ENCODE measurements at places on chromosomes 4 and X.

GRCh38 chr4:168694667-168695066, 197.8 kb downstream of the PALLD start:
- DNase-seq, result no peak

- no peak for DNase-seq
Observed at GRCh38 chr4:47372561-47372960, 90.9 kb downstream of the COMMD8 start.

- no peak for DNase-seq
Observed at GRCh38 chrX:54695816-54696487, 102.1 kb downstream of the ITIH6 start.

DNA sequence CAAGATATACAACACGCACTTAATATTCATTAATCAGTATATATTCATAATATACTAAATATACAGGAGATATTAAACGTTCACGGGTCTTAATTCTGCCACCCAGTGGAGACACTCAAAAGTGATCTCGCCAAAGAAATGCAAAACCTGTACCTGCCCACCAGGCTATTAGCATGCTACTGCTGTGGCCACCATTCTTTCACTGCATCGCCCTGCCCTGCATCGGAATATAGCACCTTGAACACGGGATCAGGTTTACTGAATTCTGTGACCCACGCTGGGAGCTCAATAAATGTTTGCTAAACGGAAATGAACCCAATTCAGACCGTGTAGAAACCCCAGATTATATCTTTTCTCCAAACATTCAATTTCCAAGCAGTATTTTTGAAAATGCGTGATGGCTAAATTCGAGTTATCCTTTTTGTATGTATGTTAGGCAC, 840 bp upstream of the CLCN3 start:
- peak; percentile 29 for DNase-seq

DNA sequence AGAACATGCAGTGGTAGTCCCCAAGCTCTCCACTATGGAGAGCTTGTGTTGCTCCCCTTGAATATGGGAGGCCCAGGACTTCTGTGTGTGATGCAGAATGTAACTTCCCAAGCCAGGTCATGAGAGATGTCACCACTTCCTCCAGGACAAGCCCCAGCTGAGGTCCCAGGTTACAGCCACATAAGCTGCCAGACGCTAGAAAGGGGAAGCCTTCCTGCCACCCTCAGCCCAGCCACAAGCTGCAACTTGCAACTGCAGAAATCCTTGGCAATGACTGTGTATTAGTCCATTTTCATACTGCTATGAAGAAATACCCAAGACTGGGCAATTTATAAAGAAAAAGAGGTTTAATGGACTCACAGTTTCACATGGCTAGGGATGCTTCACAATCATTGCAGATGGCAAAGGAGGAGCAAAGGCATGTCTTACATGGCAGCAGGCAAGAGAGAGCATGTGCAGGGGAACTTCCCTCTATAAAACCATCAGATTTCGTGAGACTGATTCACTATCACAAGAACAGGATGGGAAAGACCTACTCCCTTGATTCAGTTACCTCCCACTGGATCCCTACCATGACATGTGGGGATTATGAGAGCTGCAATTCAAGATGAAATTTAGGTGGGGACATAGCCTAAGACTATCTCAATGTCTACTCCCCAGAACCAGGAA, 91.5 kb upstream of the DHX15 start:
- no peak for DNase-seq

DNA sequence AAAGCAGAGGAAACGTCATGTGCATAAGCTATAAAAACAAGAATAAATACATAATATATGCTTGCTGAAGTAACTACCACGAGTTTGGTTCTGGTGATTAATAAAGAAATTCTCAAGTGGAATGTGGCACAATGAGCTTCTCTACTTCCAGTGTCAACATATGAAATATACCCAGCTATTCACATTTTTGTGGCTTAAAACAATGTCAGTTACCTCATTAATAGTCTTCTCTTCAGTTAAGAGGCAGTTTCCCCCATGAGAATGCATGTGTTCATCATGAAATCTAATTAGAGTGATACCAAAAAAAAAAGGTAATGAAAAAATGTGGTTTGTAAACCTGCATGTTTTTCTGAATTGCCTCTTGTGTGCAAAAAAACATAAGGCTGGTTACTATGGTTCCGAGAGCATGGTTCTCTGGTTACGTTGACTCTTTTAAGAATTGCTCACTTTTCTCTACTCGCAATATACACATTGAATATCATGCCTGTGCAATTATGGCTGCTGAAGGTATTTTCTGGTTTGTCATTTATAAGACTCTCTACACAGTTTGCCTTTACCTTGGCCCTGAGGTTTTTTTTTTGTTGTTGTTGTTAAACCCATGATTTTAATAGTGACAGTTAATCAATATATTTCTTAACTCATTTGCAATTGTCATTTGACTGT, 108.2 kb downstream of the PCDH7 start:
- DNase-seq, result no peak

DNA sequence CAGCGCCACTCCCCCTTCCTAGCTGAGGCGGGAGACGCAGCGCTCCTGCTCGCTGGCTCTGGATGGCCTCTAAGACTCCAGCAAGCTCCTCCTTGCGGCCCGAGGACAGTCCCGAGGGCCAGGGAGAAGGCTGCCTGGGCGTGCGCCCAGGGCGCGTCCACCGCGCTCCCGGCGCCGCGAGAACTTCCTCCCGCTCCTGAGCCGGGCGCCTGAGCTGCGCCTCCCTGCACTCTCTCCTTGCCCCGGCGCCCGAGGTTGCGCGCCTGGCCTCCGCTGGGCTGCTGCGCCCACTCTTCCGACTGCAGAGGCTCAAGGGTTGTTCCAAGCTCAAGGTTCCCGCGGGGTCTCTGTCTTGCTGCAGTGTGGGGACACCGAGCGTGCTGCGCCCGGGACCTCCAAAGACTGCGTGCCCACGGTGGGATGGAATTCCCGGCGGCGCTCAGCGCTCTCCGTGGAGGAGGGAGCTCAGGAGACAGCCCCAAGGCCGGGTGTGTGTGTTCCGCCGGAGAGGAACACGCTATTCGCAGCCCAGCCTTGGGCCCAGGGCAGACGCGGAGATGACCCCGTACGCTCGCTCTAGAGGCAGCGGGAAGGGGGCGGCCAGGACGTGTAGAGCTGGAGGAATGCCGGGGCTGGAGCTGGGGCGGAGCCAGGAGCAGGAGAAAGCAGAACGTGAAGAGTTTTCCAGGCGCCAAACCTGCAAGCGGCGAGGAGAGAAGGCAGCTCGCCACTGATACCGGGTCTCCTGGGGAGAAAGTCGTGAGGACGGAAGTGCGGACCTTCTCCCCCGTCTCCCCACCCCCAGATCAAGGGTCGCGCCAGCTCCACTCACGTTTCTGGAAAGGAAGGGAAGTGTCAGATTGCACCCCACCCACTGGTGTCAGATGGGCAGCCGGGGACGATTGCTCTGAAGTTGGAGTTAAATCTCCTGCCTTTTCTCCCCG, at the start of gene ARHGAP6:
ARHGAP6 (minus strand) TSS at position 753 of the 944 bp plus-strand sequence. CDS start 1,092 bp downstream, outside the sequence.
- DNase-seq, result no peak

DNA sequence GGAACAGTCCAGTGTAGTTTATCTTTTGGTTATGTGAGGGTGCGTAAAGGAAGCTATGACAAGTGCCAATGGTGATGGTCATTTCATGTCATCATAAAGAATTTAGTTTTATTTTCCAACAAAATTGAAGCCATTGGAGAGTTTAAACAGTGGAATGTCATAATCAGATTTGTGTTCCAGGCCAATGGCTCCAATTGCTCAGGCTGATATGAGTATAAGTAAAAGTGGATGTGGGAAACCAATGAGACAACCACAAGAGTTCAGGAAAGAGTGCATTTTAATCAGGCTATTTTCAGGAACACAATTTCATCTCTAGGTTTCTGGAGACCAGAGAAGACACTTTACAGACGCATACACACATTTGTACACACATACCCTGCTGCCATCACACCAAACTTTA, 20.7 kb downstream of the SPANXC start:
- no peak for DNase-seq

GRCh38 chrX:112668476-112669409, 11.0 kb downstream of the LHFPL1 start:
- no peak for DNase-seq

- DNase-seq, result no peak
Observed at GRCh38 chrX:7614616-7615015, 228.4 kb upstream of the VCX start.

DNA sequence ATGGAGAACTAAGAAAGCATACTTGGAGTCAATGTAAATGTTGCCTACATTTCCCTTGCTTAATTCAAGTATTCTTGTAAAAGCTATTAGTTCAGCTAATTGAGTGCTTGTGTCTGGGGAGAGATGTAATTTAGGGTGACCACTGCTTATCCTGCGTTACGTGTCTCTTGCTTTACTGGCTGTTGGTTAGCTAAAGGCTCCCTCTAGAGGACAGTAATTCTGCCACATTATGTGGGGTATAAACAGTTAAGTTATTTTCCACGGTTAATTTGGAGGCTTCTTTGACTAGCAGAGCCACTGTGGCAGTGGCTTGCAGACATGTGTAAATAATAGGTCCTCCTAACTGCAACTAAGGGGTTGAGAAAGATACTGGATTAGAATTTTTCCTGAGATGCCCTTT, 25.3 kb upstream of the NAF1 start:
- no peak for DNase-seq

DNA sequence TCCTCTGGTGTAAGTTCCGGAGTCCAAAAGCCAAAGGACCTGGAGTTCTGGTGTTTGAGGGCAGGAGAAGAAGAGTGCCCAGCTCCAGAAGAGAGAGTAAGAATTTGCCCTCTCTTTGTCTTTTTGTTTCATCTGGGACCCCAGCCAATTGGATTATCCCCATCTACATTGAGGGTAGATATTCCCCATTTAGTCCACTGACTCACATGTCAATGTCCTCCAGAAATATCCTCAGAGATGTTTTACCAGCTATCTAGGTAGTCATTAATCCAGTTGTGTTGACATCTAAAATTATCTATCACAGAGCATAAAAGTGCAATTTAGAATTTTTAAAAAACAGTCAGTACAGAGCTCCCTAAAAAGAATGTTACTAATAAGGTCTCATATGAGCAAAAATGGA, 132.9 kb upstream of the TMEM47 start:
- no peak for DNase-seq

- no peak for DNase-seq
Observed at GRCh38 chr4:78019414-78019813, 37.7 kb upstream of the FRAS1 start.

DNA sequence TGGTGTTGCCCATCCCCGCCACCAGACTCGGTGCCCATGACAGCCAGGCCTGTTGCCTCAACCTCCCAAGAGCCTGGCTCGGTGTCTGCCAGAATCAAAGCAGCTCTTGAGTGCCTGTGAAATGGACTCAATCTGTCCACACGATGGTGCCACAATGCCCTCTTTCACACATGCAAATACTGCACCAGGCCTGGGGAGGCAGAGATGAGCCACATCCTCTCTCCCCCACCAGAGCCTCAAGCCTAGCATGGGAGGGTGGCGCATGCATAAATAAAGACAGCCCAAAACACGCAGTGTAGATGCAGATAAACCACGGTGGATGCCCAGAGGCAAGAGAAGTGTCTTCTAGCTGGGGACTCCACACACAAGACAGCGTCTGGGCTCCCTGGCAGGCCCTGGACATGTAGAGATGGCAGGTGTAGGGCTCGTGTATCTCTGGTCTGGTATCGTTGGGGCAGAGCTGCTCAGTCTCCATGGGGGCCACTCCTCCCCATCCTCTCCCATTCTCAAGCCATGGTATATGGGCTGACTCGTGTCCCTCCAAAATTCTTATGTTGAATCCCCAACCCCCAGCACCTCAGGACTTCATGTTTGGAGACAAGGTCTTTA, 65.6 kb downstream of the JAKMIP1 start:
- DNase-seq, result no peak

DNA sequence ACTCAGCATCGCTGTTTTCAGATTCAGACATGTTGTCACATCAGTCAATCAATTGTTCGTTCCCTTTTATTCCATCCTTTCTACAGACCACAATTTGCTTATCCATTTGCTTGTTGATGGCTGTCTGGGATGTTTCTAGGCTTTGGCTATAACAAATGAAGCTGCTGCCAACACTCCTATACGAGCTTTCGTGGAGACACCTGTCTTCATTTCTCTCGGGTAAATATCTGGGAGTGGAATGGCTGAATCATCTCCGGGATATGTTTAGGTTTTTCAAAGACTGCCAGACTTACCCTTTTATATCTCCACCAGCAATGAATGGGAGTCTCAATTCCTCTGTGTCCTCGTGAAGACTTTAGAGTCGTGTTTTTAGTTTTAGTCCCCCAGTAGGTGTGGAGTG, 118.9 kb downstream of the SORCS2 start:
- DNase-seq, result no peak

DNA sequence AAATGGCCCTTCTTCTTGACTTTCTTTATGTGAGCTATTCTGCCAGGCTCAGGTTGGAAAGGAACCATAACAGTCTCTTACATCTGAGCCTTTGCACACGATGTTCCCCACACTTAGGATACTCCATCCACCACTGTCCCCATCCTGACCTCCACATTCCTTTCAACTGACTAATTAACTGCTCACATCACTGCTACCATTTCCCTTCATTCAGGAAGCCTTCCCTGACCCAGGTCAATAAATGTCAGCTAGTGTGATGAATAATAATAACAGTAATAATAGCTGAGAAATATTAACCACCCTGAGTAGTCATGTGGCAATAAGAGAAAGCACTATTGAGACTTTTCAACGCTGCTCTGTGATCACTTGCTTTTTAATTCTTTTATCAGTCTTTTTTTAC, 291.7 kb downstream of the KCNIP4 start:
- peak; percentile 6 for DNase-seq

DNA sequence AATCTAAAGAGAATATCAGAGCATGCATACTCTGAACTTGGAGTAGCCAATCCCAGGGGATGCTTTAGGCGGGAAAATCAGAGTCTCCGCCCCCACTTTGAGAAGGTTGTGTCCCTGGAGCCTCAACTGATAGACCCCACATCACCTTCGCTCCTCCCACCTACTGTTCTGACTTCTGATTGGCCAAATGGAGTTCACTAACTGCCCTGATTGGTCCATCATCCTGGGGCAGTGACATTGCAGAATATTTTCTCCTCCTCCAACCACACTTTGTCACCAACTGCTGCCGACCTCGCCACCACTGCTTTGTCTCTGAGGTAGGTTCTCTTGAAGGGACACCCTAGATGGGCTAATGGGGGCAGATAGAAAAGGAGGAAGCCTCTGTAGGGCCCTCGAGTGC, 22.7 kb upstream of the SPACA5B start:
- peak; percentile 1 for DNase-seq

DNA sequence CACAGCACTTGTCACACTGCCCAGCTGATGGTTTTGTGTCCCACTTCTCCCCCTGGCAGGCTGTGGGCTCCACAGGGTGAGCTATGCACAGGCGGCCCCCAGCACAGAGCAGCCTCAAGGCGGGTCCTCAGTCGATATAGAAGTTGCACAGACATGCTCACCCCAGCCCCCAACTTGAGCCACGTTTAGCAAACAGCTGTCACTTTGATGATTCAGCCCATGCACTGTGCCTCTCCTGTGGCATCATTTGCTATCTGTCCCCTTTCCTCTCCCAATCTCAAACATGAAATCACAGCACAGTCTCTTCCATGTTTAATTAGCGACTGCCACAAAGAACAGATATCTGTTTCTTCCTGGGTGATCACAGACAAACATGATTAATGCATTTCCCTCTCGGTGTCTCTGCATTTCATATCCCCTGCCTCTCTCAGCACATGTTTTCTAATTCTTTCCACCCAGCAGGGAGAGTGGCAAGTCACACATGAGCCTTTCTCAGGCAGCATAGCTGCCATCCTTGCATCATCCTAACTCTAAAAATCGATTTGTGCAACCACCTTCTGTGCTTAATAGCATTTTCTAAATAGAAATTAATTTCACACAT, 204.9 kb downstream of the EVC2 start:
- DNase-seq, result no peak

- DNase-seq, result peak; percentile 35
Observed at GRCh38 chrX:109475174-109475891, 6.6 kb downstream of the GUCY2F start.

Data from NCI-H460 (cell line).